Dorsolateral prefrontal cortex (tissue), 122 donors: ENCODE measurements at places on chromosomes 6 and 20.

DNA sequence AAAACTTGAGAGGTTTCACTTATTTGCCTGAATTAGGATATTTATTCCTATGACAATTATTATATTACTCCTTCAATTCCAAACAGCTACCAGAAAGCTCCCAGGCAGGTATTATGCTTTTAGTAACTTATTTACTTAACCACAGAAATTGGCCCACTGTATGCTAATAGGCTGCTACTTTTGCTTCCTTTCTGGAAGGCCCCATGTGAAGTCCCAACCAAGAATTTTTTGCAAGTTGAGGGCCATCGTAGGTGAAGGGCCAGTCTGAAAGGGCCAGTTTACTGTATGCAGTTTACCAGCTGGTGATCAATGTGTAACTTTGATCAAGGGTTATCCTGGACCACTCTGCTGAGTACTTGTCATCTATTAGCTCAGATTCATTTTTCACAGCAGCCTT, 45.0 kb downstream of the EDN1 start:
- DNase-seq = no peak

GRCh38 chr6:161901740-161902426, 628.0 kb upstream of the AGPAT4 start:
- DNase-seq = no peak

DNA sequence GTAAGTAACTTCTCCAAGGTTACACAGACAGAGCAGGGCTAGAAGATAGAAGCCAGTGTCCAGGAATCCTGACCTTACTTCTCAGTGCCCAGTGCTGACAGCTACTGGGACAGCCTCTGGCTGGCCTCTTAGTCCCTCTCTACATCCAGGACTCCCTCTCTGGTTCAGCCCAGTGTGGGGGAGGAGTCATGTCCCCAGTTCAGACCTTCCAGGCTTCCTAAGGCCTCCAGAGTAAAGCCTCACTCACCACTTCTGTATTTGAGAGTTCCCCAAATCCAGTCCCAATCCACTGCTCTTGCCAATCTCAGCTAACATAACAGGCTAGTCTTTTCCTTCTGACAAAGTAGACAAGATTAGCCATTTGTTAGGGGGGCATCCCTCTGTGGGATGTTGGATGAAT, 36.9 kb upstream of the EPB41L1 start:
- no peak for DNase-seq

DNA sequence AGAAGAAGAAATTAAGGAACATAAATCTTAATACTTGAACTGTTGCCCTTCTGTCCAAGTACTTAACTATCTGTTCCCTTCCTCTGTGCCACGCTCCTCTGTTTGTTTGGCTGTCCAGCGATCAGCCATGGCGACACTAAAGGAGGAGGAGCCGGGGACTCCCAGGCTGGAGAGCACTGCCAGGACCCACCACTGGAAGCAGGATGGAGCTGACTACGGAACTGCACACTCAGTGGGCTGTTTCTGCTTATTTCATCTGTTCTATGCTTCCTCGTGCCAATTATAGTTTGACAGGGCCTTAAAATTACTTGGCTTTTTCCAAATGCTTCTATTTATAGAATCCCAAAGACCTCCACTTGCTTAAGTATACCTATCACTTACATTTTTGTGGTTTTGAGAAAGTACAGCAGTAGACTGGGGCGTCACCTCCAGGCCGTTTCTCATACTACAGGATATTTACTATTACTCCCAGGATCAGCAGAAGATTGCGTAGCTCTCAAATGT, 17.1 kb downstream of the IRF4 start:
- DNase-seq = no peak

DNA sequence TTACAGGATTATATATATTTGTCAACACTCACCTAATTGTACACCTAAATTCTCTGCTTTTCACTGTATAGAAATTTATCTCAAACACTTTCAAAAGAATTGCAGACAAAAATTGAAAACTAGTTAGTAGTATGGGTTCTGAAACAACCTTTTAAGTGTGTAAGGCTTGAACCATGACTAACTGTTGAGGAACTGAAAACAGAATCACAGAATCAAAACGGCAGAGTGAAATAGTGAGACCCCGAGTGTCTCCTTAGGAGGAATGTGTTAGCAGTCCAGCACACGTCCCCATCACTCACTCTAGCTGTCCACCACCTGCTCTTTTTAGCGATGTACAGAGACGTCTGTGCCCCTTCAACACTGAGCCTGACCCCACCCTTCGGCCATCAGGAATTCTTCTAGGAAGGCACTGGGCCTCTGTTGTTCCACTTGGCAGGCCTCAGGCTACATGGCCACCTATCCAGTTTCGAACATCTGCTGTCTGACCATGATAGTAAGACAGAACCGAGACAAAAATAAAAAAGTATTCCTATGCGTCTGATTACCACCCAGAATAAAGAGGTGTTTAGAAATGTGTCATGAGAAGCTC, 227.4 kb downstream of the C6orf118 start:
- no peak for DNase-seq

GRCh38 chr6:31152781-31153180, 4.8 kb downstream of the CCHCR1 start:
- no peak for DNase-seq

DNA sequence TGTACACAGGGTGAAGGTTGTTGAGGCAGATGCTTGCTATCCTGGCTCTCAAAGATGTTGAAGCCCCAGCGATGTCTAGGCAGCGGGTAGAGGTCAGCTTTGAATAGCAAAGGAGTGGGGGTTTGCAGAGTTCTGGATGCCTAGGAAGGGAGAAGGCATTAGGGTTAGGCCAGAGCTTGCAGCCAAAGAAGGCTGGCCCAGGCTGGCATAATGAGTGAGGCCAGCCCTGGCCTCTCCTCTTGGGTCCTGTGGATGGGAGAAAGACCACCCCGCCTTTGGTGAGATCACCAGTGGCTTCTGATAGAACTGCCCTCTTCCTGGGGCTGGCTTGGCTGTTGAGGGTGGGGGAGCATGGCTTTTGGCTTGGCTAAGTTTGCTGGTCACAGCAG, 406 bp upstream of the WFDC5 start:
- DNase-seq = no peak

DNA sequence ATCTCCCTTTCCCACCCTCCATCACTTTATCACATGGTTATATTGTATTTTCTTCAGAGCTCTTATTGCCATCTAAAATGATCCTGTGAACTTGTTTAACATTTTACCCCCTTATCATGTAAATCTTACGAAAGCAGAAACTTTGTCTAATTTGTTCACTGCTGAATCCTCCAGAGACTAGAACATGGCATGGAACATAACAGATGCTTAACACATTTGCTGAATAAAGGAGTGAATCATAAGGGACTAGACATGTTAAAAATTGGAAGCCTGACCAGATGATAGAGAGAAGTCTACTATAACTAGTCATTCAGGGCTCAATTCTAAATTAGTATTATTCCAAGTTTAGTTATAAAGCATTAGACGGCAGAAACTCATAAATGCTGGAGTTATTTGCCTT, 73.3 kb downstream of the MAN1A1 start:
- no peak for DNase-seq

- no peak for DNase-seq
Measured at GRCh38 chr6:24749297-24749696, 25.4 kb upstream of the GMNN start.

DNA sequence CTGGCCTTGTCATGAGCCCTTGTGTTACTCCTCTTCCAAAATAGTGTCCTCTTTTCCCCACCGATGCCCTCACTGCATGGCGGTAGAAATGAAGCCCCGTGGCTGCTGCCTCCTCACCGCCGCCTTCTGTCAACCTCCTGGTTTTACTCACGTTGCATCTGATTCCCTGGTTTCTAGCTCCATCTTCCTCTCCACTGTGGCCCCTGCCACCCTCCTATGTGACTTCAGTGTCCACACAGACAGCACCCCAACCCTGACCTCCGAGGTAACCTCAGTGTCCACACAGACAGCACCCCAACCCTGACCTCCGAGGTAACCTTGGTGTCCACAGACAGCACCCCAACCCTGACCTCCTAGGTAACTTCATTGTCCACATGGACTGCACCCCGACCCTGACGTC, 122.8 kb upstream of the THBS2 start:
- no peak for DNase-seq

- no peak for DNase-seq
Measured at GRCh38 chr6:156928126-156928525, 150.9 kb downstream of the ARID1B start.

- no peak for DNase-seq
Measured at GRCh38 chr20:51447097-51447764, 95.3 kb downstream of the NFATC2 start.

GRCh38 chr20:47682028-47682783, 103.1 kb downstream of the SULF2 start:
- no peak for DNase-seq

DNA sequence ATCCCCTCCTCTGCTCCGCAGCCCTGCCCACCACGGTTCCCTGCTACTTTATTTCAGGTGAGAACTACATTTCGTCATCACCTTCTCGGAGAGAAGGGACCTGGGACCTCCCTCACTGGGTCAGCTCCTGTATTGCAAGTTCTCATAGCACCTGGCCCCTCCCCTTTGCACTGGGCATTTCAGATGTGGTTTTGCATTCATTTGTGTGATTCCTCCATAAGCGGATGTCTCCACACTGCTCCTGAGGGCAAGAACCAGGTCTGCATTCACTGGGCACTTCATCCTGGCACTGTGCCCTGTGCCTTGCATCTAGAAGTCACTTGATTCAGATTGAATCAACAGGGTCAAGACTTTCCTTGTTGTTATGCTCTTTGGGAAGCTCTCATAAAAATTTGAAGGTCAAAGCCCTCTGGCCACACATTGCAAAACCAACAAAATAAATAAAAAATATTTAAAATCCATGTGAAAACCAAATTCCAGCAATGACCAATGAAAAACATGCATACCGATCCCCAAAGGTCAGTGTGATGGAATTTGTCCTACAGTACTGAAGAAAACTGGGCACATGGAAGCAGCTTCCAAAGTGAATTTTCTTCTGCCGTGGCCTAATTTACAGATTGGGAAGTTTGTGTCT, 89.1 kb upstream of the F13A1 start:
- no peak for DNase-seq

DNA sequence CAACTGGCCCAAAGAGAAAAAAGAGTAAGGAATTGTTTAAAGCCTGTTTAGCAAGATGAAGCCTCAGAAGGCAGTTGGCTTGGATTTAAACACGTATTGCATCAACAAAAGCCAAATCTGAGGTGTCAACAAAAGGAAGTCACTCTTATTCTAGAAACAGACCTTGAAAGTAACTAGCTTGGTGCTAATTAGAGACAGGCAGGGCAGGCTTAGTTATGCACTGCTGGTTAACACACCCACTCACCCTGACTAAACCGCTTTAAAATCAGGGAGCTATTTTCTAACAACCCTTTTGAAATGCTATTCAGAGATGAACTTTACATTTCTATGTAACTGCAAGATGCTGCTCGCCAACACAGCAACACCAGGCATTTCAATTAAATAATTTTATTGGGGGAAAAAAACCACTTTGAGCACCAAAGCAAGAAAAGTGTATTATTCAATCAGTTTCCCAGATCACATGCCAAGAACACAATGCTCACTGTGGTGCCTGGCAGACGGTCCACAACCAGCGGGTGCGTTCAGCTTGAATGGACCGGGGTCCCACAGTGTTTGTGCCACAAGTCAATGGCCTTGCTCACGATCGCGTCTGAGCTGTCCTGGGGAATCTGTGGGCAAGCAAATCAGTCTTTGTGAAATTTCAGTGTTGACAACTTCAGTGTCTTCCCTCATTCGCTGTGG, 23.6 kb downstream of the TBC1D7 start:
- no peak for DNase-seq

GRCh38 chr6:579339-579738, 77.6 kb downstream of the HUS1B start:
- DNase-seq = no peak

DNA sequence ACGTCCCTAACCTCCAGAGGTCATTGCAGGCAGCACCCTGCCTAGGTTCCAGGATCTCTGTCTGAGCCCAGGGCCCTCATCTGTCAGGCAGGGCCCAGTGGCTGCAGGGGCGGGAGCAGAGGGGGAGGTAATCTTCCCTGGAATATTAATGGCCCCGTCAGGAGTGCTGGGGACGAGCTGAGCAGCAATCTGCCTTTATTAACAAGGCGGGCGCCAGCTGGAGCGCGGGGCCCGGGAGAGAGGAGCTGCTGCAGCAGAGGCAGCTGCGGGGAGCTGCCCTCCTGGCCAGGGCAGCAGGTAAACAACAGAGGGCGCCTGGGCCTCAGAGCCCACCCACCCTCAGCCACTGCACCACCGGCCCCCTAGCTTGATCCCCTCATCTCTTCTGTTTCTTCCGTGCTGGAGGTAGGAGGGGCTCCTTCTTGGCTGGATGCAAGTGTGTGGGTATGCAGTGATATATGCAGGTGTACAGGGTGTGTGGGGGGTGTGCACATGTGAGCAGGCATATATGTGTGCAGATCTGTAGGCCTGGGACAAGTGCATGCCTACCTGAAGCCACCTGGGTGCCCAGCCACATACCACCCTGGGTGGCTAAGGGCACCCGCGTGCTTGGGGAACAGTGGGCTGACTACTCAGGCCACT, 131.8 kb upstream of the MLN start:
- DNase-seq = no peak

GRCh38 chr6:142935553-142936517, 9.1 kb downstream of the HIVEP2 start:
- DNase-seq = no peak

DNA sequence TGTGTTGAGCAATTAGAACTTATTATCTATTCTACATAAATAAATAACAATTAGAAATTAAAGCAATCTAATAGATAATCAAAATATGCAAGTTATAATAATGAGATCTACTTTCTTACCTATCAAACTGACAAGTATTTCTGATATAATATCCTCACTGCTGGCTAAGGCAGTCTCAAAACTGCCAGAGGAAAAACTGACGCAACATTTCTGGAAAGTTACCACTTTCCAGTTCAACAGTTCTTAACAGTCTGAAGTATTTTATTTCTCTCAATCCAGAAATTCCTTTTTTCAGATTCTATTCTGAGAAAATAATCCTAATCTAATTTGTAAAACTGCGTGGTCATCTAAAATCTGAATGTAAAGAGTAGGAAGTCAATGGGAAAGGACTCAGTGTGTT, 121.0 kb downstream of the TRDN start:
- no peak for DNase-seq

DNA sequence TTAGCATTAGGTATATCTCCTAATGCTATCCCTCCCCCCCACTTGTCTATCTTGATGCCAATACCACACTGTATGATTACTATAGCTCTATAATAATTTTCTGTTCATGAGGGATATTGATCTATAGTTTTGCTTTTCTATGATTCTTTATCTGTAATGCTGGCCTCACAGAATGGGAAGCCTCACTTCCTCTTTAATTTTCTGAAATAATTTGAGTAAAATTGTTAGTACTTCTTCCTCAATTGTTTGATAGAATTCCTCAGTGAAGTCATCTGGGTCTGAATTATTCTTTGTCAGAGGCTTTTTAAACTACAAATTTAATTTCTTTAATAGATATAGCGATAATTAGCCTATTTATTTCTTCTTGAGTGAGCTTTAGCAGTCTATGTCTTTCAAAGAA, 31.2 kb downstream of the SIRPD start:
- no peak for DNase-seq

GRCh38 chr6:161139766-161140553, 133.9 kb downstream of the AGPAT4 start:
- DNase-seq = no peak

- no peak for DNase-seq
Measured at GRCh38 chr20:44796311-44796710, 14.0 kb downstream of the RIMS4 start.

GRCh38 chr6:112725541-112726085, 378.5 kb downstream of the RFPL4B start:
- DNase-seq = no peak

GRCh38 chr6:5157621-5158138, 72.5 kb downstream of the PPP1R3G start:
- DNase-seq = no peak

GRCh38 chr6:147970970-147971369, 371.7 kb upstream of the SASH1 start:
- DNase-seq = no peak
